OCI-LY7 (cell line): ENCODE measurements at places on chromosomes 1 and 21. TPM values are rescaled to one million over a fixed set of nuclear protein-coding genes. Genes with fewer than 3 reads are reported as not detected.

COL11A1 gene
- total RNA-seq: not detected in 2 replicates

PRMT6 gene
- 42.9 and 46.9 TPM in 2 replicates for total RNA-seq

FAM151A gene
- total RNA-seq: not detected in 2 replicates

IGSF9 gene
- not detected in 2 replicates for total RNA-seq

SGIP1 gene
- not detected in 2 replicates for total RNA-seq

VWA5B1 gene
- 0.13 and 0.19 TPM in 2 replicates for total RNA-seq

SLC2A5 gene
- 123 and 183 TPM in 2 replicates for total RNA-seq

LRRC71 gene
- not detected in 2 replicates for total RNA-seq

SPRR1A gene
- total RNA-seq: not detected in 2 replicates

ZMYND12 gene
- not detected in 2 replicates for total RNA-seq

CDK18 gene
- total RNA-seq: 21.2 and 24.1 TPM in 2 replicates

DNA sequence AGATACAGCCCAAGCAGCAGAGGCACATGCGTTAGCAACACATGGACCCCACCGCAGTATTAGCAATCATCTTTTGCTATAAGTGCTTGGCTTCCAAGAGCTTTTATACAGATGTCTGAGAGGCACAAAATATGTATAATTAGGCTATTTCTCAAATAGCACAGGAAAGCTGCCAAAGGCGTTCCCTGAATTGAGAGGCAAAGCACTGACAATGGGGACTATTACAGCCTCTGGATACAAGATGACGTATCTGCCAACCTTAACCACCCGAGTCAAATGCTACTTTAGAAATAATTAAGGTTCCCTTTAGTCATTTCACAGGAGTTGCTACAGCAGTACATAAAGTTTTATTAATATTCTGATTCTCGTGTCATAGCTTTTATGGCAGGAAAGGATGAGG lies 6.4 kb downstream of the STMN1 start:
- DNase-seq: no peak

DNA sequence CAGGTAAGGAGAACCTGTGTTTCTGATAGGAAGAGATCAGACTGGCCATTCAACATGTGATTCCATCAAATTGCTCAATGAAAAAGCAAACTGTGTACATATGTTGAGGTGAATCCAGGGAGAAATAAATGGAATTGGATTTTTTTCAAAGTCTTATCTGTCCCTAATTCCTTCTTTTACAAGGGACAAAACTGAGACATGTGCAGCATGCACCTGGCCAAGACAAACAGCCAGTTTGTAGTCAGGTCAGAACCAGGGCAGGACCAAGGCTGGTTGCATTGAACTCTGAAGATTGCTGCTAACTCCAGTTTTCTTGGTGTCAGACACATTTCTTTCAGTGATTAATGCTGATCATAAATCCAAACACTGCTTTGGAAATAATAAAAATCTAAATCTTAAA lies 69.6 kb upstream of the CCDC190 start:
- DNase-seq: no peak

GRCh38 chr1:176517484-176517883 lies 54.5 kb downstream of the PAPPA2 start:
- DNase-seq: no peak

DNA sequence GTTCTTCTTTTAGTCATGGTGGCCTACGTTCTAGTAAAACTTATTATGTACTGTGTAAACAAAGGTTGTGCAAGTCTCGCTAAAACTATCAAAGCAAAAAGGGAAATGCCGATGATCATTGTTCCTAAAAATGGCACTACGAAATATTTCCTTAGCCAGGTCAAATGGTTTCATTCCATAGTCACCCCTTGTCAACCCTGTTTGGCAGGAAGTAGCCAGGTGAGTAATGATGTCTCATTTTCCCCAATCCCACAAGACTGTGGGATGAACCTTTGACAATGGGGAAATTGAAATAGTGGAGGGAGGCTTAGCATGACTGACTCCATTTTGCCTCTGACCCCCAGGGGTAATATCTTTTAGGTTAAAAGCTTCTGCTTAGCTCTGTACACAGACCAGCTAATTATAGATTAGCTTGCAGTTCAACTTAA lies 5.6 kb upstream of the REN start:
- DNase-seq: no peak

DNA sequence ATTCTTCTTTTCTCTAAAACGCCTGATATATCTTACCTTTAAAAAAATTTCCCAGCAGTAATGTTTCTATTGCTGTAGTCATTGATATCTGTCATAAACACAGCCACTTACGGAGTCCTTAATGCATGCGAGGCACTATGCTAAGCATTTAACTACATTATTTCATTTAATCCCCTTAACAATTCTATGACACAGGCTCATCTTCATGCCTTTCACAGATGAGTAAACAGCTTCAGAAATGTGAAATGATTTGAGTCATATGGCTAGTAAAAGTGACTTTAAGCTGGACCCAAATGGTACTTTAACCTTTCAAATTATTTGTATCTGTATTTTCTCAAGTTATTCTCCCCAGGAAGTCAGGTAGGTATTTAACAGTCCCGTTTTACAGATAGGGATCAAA lies 125.1 kb upstream of the FGGY start:
- DNase-seq: no peak

GRCh38 chr21:37220433-37220980 lies 46.6 kb downstream of the VPS26C start:
- DNase-seq: no peak

GRCh38 chr1:199301472-199302217 lies 662.8 kb downstream of the PTPRC start:
- no peak for DNase-seq

- DNase-seq: no peak
Observed at GRCh38 chr1:248788327-248788726, 32.8 kb upstream of the LYPD8 start.

DNA sequence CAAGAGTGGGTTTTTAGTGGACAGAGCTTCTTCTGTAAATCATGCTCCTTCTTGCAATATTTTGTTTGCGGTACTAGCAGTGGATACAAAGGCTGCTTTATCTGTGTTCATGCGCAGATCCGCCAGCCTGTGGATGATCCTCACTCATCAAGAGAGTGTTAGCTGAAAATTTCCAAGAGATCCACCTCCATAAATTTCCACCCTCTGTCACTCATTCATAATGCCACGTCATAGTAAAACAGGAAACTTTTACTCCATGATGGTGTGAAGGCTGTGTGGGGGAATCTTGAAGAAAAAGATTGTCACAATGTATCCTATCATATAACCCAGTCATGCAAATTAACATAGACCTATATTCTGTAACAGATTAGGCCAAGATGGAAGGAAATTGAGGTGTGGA lies 4.4 kb upstream of the MAPKAPK2 start:
- DNase-seq: no peak

- no peak for DNase-seq
Observed at GRCh38 chr1:212879947-212880690, 22.0 kb downstream of the FLVCR1 start.

- no peak for DNase-seq
Observed at GRCh38 chr1:15362737-15363128, 47.0 kb upstream of the EFHD2 start.

GRCh38 chr1:15961492-15961891 lies 14.4 kb downstream of the ZBTB17 start:
- DNase-seq: no peak

GRCh38 chr1:110774398-110774797 lies 98.5 kb upstream of the CD53 start:
- DNase-seq: no peak

- DNase-seq: no peak
Observed at GRCh38 chr1:36177589-36178431, 21.9 kb downstream of the MAP7D1 start.

GRCh38 chr1:9838946-9839345 lies 15.2 kb upstream of the CLSTN1 start:
- no peak for DNase-seq

GRCh38 chr1:185292237-185292636 lies 24.8 kb downstream of the IVNS1ABP start:
- DNase-seq: no peak

DNA sequence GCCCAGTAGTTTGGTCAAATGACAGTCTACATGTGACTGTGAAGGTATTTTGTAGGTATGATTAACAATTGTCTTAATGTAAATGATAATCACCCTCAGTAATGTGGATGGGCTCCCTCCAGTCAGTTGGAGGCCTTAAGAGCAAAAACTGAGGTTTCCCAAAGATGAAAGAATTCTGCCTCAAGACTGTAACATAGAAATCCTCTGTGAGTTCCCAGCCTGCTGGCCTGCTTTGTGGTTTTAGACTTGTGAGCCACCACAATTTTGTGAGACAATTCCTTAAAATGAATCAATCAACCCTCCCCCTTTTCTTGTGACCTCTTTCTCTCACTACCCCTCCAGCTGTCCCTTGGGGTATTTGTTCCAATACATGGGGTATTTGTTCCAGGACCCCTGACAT lies 226.4 kb upstream of the DPYD start:
- no peak for DNase-seq

DNA sequence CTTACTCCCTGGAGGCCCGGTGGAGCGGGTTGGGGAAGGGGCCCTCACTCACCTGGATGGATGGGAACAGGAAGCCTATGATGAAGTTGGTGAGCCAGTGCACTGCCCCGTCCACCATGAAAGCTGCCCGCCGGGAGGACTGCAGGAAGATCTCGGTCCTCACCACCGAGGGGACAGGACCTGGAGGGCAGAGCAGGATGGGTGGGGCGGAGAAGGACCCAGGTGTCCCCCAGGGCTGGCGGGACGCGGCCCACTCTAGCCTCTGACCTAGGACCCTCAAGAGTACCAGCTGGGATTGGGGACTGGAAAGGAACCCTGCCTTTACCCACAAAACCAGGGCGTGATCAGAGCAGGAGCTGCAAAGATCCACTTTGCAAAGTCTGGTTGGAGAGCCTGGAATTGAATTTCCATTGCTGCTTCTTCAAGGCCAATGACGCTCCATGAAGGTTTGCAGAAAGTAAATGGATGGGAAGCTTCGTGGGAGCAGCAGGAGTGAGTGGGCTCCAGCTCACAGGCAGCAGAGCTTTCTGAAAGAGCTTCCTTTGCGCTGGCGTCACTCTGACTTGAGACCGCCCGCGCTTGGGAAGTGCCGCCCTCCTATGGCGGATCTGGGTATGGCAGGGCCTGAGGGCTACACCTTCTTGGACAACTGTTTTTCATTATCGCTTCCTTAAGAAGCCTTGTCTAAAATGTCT lies 21.4 kb downstream of the SLC2A7 start:
- DNase-seq: peak; percentile 88

DNA sequence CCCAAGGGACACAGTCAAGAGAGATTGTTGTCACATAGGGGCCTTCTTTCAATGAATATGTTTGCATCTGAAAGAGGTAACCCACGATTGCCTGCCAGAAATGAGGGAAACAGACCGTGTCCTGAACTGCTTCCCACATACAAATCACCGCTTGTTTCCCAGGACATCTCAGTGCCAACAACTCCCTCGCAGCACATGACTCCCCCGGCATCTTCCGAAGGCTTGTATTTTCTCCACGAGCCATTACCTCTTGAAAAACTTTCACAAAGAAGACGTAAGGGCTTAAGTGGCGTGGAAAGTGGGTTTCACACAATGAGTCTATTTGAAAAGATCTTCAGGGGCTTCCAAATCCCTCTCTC lies 31.6 kb upstream of the PDE9A start:
- DNase-seq: no peak

GRCh38 chr1:6260433-6260934 lies 414 bp downstream of the GPR153 start:
- DNase-seq: no peak

DNA sequence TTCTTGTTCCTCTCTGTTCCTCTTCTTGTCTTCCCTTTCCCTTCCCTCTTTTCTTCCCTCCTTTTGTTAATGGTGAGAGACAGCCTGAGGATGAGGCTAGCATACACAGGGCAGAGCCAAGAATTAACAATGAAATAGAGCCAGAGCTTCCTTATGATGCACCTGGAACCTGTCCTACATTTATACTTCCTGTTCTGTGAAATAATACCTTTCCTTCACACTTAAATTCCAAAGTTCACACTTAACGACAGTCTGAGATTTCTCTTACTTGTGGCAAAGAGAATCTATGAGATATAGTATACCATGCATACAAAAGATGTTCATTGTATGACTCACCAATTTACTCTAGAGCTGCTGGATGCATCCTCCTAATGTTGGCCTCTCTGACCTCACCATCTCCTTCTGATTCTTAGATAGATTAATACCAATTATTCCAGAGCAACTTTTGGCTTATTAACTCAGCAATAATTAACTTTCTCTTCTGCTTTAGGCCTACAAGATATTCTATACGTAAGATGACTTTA lies 30.8 kb upstream of the TSNAX start:
- no peak for DNase-seq

GRCh38 chr21:35649186-35649585 lies 411.1 kb downstream of the SETD4 start:
- no peak for DNase-seq

DNA sequence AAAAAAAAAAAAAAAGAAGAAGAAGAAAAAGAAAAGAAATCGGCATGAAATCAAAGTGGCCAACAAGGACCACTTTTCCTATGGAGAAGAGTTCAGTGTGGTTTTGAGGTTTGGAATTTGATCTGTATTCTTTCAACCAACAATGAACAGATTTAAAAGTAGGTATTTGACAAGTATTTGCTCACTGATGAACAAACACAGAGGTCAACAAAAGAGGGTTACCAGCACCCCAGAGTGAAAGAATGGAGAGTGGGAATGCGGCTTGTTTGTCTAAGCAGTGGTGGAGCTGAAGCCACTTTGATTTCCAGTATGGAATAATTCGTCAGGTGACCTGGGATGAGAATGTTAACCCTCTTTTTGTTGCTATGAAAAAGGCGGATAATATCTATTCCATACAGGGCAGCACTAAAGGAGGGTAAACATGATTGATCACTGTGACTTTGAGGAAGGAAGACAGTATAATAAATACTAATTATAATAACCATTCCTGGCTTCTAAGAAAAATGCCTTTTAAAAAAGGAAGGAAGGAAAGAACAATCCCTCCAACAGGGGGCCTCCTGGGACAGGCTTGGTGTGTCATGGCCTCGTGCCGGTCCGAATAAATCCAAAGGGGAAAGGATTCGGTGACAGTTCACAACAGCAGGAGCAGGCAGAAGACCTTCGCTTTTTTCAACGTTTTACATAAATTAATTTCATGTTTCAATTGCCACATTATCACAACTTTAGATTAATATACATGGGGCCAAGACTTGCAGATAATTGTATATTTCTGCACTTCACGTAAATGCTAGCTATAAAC lies 37.2 kb upstream of the SIM2 start:
- no peak for DNase-seq

DNA sequence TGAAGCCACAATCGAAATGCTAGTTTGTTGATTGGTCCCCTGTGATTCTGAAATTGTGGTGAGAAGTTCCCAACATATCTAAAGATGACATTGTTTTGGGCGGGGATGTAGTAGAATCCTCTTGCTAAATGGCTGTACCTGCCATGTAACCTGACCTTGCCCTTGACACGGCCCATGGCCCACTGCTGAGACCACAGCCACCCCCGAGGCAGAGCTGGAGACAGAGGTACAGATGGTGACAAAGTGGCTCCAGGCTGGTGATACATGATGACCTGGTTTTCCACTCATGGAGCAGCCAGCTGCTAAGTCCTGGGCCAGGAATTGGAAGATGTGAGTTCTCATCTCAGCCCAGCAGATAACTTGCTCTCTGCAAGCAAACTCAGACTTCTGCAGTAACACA lies 226.5 kb downstream of the FOXD2 start:
- no peak for DNase-seq
